ENCODE measurements at places on chromosomes 2 and 18.

GRCh38 chr2:220166616-220167015 is 539.2 kb downstream of the SLC4A3 start:
- DNase-seq = no peak

DNA sequence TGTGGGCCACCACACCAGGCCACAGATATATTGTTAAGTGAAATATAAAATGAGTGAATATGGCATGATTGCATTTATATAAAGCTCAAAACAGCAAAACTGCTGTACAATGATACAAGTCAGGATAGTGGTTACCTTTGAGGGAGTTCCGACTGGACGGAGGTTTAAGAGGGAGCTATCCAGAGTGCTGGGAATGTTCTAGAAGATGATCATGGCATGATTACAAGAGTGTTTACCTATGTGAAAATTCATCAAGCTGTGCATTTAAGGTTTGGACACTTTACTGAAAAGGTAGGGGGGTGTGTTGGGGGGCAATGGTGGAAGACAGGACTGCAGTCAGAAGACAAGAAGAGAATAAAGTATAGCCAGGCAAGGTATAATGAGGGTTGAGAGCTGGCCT is 201.4 kb downstream of the ZBTB7C start:
- DNase-seq = no peak

- no peak for DNase-seq
Observed at GRCh38 chr2:144553379-144553778, 33.5 kb upstream of the ZEB2 start.

GRCh38 chr2:236768393-236769140 is 198.9 kb downstream of the ACKR3 start:
- DNase-seq = no peak

- DNase-seq = no peak
Observed at GRCh38 chr2:190451561-190452176, 43.5 kb downstream of the MFSD6 start.

DNA sequence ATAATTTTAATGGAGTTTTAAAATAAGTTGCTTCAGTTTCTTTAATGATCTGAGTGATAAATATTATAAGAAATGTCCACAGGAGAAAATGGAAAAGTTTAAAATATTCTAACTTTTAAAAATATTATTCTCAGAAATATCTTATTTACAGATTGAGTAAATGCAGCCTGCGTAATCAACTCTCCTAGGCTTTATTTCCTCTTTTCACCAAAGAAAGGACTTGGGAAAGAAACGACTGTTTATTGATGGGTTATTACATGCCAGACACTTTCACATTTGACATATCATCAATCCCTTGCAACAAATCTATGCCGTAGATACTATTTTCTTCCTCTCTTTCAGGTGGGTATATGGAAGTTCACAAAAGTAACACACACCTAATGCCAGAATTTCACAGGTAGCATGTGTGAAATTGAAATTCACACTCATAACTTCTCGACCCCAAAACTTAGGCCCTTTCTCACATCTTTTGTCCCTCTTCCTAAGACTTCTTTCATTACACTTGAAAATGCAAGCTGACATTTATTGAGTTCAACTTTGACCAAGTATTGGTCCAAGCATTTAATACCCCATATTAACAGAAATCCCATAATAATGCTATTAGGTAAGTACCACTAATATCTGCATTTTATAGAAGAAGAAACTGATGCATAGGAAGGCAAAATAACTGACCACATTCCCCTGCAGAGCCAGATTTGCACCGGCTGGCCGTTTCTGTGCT is 49.2 kb downstream of the MYOM1 start:
- no peak for DNase-seq
